Tibial artery (tissue), 4 donors: ENCODE measurements at places on chromosomes 2 and 18.

- no peaks in the 10 kb centered on the region for H3K36me3 ChIP-seq
- peak overlapping the region; percentile 48 for H3K4me3 ChIP-seq
- no peaks in the 10 kb centered on the region for H3K27me3 ChIP-seq
- H3K4me1 ChIP-seq = peaks cover 8% of the 10 kb centered on the region
- no peak for DNase-seq
- H3K27ac ChIP-seq = no peak overlapping the region
Measured at GRCh38 chr18:48007955-48008701, 77.7 kb upstream of the SMAD2 start.

DNA sequence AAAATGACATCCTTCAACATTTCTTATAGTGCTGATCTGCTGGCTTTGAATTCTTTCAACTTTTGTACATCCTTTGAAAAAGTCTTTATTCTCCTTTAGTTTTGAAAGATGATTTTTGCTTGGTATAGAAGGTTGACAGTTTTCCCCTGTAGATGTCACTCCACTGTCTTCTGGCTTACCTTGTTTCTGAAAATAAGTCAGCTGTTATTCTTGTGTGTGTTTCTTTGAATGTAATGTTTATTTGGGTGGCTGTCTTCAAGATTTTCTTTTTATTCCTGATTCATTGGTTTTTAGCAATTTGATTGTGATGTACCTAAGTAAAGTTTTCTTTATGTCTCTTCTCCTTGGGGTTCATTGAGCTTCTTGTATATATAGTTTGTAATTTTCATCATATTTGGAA is 47.6 kb downstream of the ACTR3 start:
- no peak overlapping the region for H3K4me3 ChIP-seq
- DNase-seq = no peak
- H3K36me3 ChIP-seq = peaks cover 66% of the 10 kb centered on the region
- no peaks in the 10 kb centered on the region for H3K4me1 ChIP-seq

GRCh38 chr18:41391616-41392595 is 563.1 kb upstream of the PIK3C3 start:
- DNase-seq = no peak
- peak overlapping the region; percentile 45 for H3K27ac ChIP-seq
- no peaks in the 10 kb centered on the region for H3K4me1 ChIP-seq

GRCh38 chr18:9153256-9153655 is 16.7 kb downstream of the ANKRD12 start:
- no peak overlapping the region for H3K27ac ChIP-seq
- no peaks in the 10 kb centered on the region for H3K4me1 ChIP-seq

DNA sequence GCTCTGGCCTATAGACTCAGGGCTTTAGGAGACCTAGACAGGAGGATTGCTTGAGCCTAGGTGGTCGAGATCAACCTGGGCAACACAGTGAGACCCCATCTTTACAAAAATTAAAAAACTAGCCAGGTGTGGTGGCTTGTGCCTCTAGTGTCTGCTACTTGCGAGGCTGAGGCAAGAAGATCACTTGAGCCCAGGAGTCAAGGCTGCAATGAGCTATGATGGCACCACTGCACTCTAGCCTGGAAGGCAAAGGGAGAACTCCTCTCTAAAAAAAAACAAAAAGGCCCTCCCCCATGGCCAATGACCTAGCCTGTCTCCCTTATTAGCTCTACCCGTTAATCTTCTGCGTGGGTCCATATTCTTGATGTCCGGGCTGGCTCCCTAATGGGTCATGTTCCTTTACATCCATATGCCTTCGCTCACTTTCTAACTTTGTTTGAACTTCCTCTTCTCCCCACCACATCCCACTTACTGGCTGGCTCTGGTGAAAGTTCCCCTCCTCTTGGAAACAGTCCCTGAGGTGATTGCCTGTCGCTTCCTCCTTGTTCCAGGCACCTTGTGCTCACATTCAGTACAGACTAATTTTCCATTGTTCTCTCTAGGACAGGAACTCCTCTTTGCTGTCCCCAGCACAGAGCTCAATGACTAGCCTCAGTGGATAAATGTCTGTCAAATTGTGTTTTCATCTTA is 103.0 kb downstream of the AFF3 start:
- no peaks in the 10 kb centered on the region for H3K36me3 ChIP-seq
- H3K27me3 ChIP-seq = no peaks in the 10 kb centered on the region
- H3K27ac ChIP-seq = no peak overlapping the region
- DNase-seq = no peak
- H3K4me3 ChIP-seq = no peak overlapping the region
- H3K4me1 ChIP-seq = no peaks in the 10 kb centered on the region

DNA sequence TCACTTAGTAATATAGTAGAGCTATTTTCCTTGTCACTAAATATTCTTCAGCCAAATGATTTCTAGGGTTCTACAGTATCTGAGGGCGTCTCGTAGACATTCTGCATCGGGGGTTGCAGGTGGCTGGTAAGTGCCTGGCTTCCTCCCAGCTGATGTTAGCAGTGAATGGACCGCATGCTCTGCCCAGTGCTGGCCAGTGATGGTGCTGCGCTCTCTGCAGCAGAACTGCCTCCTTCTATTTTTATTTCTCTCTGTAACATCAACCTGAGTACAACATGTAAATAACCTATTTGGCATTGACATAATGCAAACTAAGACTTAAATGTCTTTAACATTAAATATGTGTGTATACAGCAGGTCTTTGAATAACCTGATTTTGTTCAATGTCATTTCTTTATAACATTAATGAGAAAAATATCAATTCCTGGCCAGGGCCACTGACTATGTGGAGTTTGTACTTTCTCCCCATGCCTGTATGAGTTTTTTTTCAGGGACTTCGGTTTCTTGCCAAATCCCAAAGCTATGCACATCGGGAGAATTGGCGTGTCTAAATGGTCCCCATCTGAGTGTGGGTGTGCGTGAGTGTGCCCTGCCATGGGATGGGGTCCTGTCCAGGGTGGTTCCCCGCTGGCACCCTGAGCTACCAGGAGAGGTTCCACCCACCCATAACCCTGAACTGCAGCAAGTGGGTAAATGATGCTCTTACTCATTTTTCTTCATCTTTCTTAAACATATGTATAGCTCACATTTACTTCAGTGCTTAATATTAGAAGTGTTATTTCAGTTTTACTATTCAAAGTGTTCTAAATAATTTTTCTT is 278.2 kb upstream of the EPAS1 start:
- H3K27ac ChIP-seq = no peak overlapping the region
- DNase-seq = no peak
- H3K4me1 ChIP-seq = no peaks in the 10 kb centered on the region
- H3K4me3 ChIP-seq = no peak overlapping the region

- DNase-seq = no peak
- no peak overlapping the region for H3K27ac ChIP-seq
- H3K36me3 ChIP-seq = peaks cover 6% of the 10 kb centered on the region
- H3K4me3 ChIP-seq = no peak overlapping the region
- H3K4me1 ChIP-seq = no peaks in the 10 kb centered on the region
- H3K27me3 ChIP-seq = no peaks in the 10 kb centered on the region
Measured at GRCh38 chr2:217539126-217539525, 463.7 kb downstream of the TNS1 start.

DNA sequence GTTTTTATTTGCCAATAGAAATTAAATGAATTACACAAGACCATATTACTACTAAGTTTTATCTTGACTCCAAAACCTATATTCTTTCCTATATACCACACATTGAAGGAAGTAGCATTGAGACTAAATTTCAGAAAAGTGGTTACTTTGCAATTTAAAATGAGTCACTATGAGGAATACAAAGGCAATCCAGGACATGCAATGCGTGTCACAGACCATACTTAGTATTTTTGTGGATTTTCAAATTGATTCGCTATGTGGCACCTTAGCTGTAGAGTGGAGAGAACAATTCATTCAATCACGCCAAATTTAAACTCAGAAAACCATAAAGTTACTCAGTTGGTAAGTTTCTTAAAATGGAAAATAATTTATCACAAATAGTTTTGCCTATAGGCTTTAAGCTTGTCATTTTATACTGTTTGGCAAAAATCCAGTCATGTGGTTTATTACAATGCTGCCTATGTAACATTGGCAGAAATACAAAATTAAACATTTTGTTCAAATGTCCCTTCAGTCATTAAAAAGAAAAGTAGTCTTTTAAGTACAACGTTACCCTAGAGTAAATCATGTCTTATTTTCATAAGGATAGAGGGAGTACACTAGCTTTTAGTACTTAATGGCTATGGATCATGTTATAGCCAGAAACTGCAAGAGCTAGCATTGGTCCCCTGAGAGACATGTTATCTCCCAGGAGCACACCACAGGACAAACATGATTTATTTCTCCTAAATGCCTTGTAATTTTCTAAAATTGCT is 222.8 kb upstream of the CDH7 start:
- H3K4me1 ChIP-seq = no peaks in the 10 kb centered on the region
- no peaks in the 10 kb centered on the region for H3K36me3 ChIP-seq
- DNase-seq = no peak

DNA sequence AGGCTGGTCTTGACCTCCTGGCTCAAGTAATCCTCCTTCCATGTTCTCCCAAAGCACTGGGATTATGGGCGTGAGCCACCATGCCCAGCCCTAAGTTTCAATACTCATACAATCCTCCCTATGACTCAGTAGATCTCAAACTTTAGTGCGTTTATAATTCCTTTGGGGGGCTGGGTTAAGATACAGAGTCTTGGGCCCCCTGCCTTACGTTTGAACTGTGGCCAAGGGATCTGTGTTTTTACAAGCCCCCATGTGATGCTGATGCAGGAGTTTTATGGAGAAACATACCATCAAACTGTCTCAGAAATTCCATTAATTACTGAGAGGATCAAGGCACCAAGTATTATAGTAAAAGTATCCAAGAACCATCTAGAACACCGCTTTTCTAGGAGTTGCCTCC is 38.2 kb upstream of the FAM136A start:
- H3K4me3 ChIP-seq = no peak overlapping the region
- no peaks in the 10 kb centered on the region for H3K4me1 ChIP-seq
- DNase-seq = no peak
- H3K36me3 ChIP-seq = no peaks in the 10 kb centered on the region
- H3K27me3 ChIP-seq = no peaks in the 10 kb centered on the region
- H3K27ac ChIP-seq = no peak overlapping the region

- no peaks in the 10 kb centered on the region for H3K27me3 ChIP-seq
- H3K4me1 ChIP-seq = no peaks in the 10 kb centered on the region
- DNase-seq = no peak
- no peak overlapping the region for H3K27ac ChIP-seq
Measured at GRCh38 chr18:25425024-25425423, 73.1 kb upstream of the ZNF521 start.

GRCh38 chr2:17000184-17000482 is 334.5 kb upstream of the CYRIA start:
- no peaks in the 10 kb centered on the region for H3K4me1 ChIP-seq
- H3K36me3 ChIP-seq = no peaks in the 10 kb centered on the region
- no peak for DNase-seq
- no peak overlapping the region for H3K27ac ChIP-seq
- no peaks in the 10 kb centered on the region for H3K27me3 ChIP-seq
- H3K4me3 ChIP-seq = no peak overlapping the region

GRCh38 chr2:194126418-194126817 is 1530.6 kb upstream of the SLC39A10 start:
- no peaks in the 10 kb centered on the region for H3K4me1 ChIP-seq
- H3K27ac ChIP-seq = no peak overlapping the region

GRCh38 chr2:237530472-237531433 is 35.6 kb upstream of the PRLH start:
- DNase-seq = no peak
- no peaks in the 10 kb centered on the region for H3K36me3 ChIP-seq
- H3K4me1 ChIP-seq = no peaks in the 10 kb centered on the region
- no peak overlapping the region for H3K4me3 ChIP-seq

- H3K27me3 ChIP-seq = no peaks in the 10 kb centered on the region
- no peak overlapping the region for H3K27ac ChIP-seq
- H3K4me3 ChIP-seq = no peak overlapping the region
- H3K36me3 ChIP-seq = no peaks in the 10 kb centered on the region
Measured at GRCh38 chr2:12915787-12916186, 199.1 kb downstream of the TRIB2 start.

GRCh38 chr2:196328088-196328680 is 156.8 kb upstream of the STK17B start:
- H3K4me3 ChIP-seq = no peak overlapping the region
- H3K4me1 ChIP-seq = no peaks in the 10 kb centered on the region
- no peaks in the 10 kb centered on the region for H3K27me3 ChIP-seq
- no peaks in the 10 kb centered on the region for H3K36me3 ChIP-seq

- H3K27ac ChIP-seq = no peak overlapping the region
- no peaks in the 10 kb centered on the region for H3K4me1 ChIP-seq
- H3K36me3 ChIP-seq = no peaks in the 10 kb centered on the region
Measured at GRCh38 chr2:206565666-206566065, 76.6 kb upstream of the FAM237A start.

GRCh38 chr2:105376789-105377240 is 22.0 kb downstream of the FHL2 start:
- no peaks in the 10 kb centered on the region for H3K27me3 ChIP-seq
- no peak overlapping the region for H3K27ac ChIP-seq
- H3K4me1 ChIP-seq = peaks cover 19% of the 10 kb centered on the region
- peaks cover 23% of the 10 kb centered on the region for H3K36me3 ChIP-seq
- no peak overlapping the region for H3K4me3 ChIP-seq
- no peak for DNase-seq

DNA sequence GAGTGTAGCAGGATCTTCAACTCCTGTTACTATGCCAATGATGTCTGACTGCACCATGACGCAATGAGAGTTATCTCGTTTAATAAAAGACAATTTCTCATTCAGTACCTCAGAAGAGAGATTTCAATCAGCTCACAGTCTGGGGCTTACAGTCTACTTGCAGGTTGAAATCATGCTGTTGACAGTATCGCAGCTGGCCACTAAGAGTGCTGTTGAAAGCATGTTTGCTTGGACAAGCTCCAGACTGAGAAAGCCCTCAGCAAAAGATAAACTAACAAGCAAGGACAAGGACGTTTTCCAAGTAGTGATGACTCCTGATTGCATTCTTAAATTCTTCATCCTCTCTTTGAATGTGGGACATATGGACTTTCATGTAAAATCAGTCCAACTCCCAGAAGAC is 145.2 kb upstream of the SYT4 start:
- H3K4me3 ChIP-seq = no peak overlapping the region
- DNase-seq = no peak
- H3K36me3 ChIP-seq = no peaks in the 10 kb centered on the region
- no peaks in the 10 kb centered on the region for H3K4me1 ChIP-seq
- no peak overlapping the region for H3K27ac ChIP-seq

DNA sequence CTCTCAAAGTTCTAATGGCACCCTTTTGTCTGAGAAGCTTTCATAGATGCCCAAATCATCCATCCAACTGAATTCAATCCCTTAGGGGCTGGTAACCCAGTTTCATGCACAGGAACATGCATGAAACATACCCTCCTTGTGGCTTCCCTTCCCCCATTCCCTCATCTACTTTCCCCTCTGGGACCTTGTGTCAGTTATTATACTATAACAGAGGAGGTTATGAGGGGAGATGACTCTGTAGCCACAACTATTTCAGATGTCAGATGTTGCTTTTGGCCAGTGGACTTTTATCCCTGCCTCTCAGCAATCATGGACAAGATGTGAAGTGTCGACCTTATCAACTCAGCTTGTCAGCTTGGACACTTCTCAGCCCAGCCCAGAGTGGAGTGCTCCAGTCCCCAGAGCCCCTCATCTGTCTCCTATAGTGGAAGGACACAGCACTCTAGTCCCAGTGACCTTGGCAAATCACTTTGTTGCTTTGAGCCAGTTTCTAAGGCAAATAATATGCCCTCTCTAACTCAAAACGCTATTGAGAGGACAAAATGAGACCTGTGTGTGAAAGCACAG is 8.4 kb downstream of the DHRS9 start:
- H3K27ac ChIP-seq = no peak overlapping the region
- H3K4me3 ChIP-seq = no peak overlapping the region
- no peaks in the 10 kb centered on the region for H3K36me3 ChIP-seq
- no peak for DNase-seq

GRCh38 chr2:85672456-85672855 is 4.5 kb upstream of the SFTPB start:
- no peak for DNase-seq
- H3K27me3 ChIP-seq = no peaks in the 10 kb centered on the region
- H3K4me1 ChIP-seq = peaks cover 3% of the 10 kb centered on the region
- H3K4me3 ChIP-seq = no peak overlapping the region
- no peaks in the 10 kb centered on the region for H3K36me3 ChIP-seq
